Testis (tissue), 5 donors: ENCODE measurements at places on chromosomes 3 and 15. TPM values are rescaled to one million over a fixed set of nuclear protein-coding genes. Genes with fewer than 3 reads are reported as not detected.

DNA sequence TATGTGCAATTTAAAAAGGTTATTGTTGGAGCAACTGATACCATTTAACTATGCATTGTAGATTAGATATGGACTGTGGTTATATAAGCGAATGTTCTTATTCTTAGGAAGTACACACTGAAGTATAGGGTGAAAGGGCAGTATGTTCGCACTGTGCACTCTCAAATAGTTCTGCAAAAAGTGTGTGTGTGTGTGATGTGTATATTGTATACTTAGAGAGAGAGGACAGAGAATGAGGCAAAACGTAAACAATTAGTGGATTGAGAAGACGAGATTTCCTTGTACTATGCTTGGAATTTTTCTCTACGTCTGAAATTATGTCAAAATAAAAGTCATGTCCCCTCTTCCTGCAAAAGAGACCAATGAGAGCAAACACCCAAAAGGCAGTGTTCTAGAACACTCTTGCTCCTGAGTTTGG lies 30.4 kb downstream of the LSM3 start:
- no peak for DNase-seq
- no peak overlapping the region for H3K27ac ChIP-seq
- no peaks in the 10 kb centered on the region for H3K27me3 ChIP-seq

Gene MCTP2
- total RNA-seq = 13.8 TPM

DNA sequence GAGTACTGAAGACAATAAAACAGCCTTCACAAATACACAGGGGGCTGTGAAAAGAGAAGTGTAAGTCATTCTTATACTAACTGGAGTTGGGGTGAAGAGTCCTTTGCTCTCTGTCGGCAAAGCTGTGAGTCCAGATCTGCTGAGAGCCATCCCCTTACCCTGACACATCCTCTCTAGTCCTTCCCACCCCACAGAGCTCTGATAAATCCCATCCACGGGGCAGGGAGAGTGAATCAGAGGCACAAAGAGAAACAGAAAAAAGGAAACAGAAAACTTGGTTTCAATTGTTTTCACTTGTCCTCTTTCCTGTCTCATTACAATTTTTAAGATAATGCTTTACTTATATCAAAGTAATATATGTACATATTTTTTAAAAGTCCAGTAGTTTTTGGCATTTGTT lies 18.2 kb upstream of the ZNF639 start:
- H3K4me1 ChIP-seq = no peaks in the 10 kb centered on the region
- no peak overlapping the region for H3K27ac ChIP-seq
- no peak for DNase-seq
- H3K36me3 ChIP-seq = no peaks in the 10 kb centered on the region
- H3K4me3 ChIP-seq = no peak overlapping the region

GRCh38 chr3:90016555-90016954 lies 909.1 kb downstream of the EPHA3 start:
- no peak for DNase-seq
- H3K27ac ChIP-seq = no peak overlapping the region
- no peak overlapping the region for H3K4me3 ChIP-seq
- H3K36me3 ChIP-seq = no peaks in the 10 kb centered on the region

- no peaks in the 10 kb centered on the region for H3K4me1 ChIP-seq
- no peaks in the 10 kb centered on the region for H3K27me3 ChIP-seq
- no peaks in the 10 kb centered on the region for H3K36me3 ChIP-seq
Observed at GRCh38 chr3:135895106-135895733, 70.3 kb upstream of the PPP2R3A start.

DNA sequence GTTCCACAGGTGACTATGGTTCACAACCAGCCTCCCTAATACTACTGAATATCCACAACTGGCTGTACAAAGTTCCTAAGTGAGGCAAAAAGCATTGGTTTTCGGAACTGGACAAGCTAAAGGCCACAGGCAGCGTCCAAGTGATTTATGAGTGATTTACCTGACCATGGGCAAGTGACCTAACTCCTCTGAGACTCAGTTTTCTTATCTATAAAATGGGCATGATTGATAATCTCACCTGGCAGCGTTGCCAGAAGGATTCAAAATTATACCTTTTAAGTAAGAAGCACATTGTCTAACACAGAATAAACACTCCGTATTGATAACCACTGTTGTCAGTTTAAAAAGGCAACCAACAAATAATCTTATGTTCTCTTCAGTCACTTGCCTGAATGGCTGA lies 29.8 kb downstream of the ADAMTS9 start:
- H3K4me1 ChIP-seq = no peaks in the 10 kb centered on the region
- H3K27me3 ChIP-seq = no peaks in the 10 kb centered on the region
- DNase-seq = no peak
- H3K4me3 ChIP-seq = no peak overlapping the region

- H3K36me3 ChIP-seq = no peaks in the 10 kb centered on the region
- H3K4me1 ChIP-seq = no peaks in the 10 kb centered on the region
- no peaks in the 10 kb centered on the region for H3K27me3 ChIP-seq
- H3K27ac ChIP-seq = no peak overlapping the region
- no peak overlapping the region for H3K4me3 ChIP-seq
Observed at GRCh38 chr15:49421991-49422390, 1.1 kb upstream of the FGF7 start.

GRCh38 chr3:196569003-196569516 lies 600 bp downstream of the FBXO45 start:
- H3K4me3 ChIP-seq = peak overlapping the region; percentile 78
- no peaks in the 10 kb centered on the region for H3K36me3 ChIP-seq
- peak; percentile 48 for DNase-seq
- peak overlapping the region; percentile 85 for H3K27ac ChIP-seq

- no peak overlapping the region for H3K27ac ChIP-seq
- peaks cover 21% of the 10 kb centered on the region for H3K4me1 ChIP-seq
- no peak overlapping the region for H3K4me3 ChIP-seq
- H3K36me3 ChIP-seq = no peaks in the 10 kb centered on the region
- no peaks in the 10 kb centered on the region for H3K27me3 ChIP-seq
Observed at GRCh38 chr3:170247875-170248274, 25.7 kb downstream of the PRKCI start.

- H3K36me3 ChIP-seq = no peaks in the 10 kb centered on the region
- no peaks in the 10 kb centered on the region for H3K4me1 ChIP-seq
Observed at GRCh38 chr3:11698326-11699082, 54.8 kb upstream of the VGLL4 start.

DNA sequence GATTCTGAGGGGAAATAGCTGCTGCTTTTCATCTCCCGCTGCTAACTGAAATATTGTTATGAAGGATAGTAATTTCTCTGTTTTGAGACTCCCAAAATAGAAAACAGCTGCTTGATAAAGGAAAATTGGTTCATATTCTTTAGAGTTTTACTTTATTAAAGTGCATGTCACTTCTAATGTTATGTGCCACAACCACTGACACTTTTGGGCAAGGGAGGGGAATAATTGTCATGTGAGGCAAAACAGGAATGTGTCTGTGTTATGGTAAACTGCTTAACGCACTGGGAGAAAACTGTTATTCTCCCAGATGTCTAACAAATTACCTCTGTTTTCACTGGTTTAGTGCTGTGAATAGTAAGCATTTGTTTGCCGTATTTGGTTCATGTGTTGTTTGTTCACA lies 201.6 kb downstream of the PDZRN3 start:
- no peaks in the 10 kb centered on the region for H3K36me3 ChIP-seq
- H3K4me3 ChIP-seq = no peak overlapping the region
- H3K27ac ChIP-seq = peak overlapping the region; percentile 43
- H3K27me3 ChIP-seq = no peaks in the 10 kb centered on the region
- peaks cover 7% of the 10 kb centered on the region for H3K4me1 ChIP-seq
- no peak for DNase-seq

Gene SLC51A
- 35.1 TPM for total RNA-seq

DNA sequence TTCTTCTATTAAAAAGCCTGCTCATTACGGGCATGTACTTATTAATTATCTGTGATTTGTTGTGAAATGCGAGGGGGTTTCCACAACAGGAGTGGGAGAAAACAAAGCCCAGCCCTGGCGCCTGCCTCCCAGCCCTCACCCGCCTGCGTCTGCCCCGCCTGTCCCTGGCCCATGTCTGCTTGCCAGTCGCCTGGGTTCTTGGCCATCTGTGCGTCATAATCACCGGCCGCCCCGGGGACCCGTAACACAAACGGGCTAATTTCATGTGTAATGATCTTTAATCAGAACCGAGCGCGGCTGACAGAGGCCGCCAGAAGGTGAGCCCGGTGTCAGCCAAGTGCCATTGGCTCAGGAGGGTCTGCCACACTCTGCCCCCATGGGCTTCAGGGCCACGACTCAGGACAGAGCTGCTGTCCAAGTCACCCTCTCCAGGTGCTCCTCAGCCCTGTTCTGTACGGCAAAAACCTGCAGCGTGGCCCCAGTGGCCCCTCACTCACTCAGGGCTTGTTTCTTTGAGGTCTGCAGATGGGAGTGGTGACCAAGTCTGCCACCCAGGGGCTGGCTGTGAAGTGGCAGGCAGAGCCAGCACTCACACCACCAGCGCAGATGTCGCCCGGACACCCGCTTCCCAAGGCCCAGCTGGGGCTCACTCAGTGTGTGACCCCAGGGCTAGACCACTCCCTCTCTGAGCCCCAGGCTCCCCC lies 28.8 kb upstream of the TMEM115 start:
- H3K27ac ChIP-seq = no peak overlapping the region
- DNase-seq = no peak
- no peak overlapping the region for H3K4me3 ChIP-seq
- H3K27me3 ChIP-seq = no peaks in the 10 kb centered on the region
- H3K36me3 ChIP-seq = no peaks in the 10 kb centered on the region
- peaks cover 6% of the 10 kb centered on the region for H3K4me1 ChIP-seq

Gene DUOX1
- 5.7 TPM for total RNA-seq

DNA sequence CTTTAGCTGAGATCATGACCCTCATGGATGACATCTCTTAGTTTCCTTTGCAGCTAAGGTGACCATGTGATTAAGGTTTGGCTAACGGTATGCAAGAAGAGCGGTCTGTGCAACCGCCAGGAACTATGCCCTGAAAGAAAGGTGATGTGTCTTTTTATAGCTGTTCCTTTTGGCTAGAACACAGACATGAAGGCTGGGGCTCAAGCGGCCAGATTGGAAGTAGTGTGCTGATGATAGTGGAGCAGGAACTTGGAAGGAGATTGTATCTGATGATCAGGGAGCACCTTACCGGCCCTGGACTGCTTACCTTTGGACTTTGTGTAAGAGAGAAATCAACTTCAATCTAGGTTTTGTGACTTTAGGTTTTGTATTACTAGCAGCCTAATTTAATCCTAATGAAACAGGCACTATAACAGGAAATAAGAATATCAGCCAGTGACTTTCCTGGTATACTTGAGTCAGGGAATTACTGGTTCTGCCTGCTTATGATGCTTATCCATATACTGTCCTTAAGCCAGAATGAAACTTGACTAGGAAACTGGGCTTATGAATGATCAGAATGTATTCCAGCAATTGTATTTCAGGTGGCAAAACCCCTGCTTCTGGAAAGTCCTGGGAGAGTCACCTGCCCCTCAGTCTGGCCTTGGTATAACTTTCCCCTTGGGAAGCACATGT lies 164.3 kb upstream of the LRIG1 start:
- H3K36me3 ChIP-seq = no peaks in the 10 kb centered on the region
- DNase-seq = no peak

Gene PAK6
- total RNA-seq = 245 TPM

DNA sequence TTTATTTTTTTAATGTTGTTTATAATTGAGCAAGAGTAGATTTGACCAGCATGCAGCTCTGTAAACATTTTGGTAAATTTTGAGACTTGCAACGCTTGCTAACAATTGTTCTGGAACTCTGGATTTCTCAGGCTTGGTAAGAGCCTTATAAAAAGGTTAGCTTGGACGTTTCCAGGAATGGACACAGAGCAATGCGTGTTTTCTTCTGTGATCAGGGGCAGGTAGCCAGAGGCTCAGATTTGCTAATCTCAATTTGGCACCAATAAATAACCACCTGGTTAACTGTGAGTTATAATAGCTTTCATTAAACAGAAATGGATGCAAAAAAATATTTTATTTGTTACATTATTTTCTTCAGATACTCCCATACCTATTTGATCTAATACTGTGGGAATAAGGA lies 39.8 kb downstream of the CADM2 start:
- H3K4me1 ChIP-seq = no peaks in the 10 kb centered on the region
- no peaks in the 10 kb centered on the region for H3K27me3 ChIP-seq
- no peaks in the 10 kb centered on the region for H3K36me3 ChIP-seq
- H3K4me3 ChIP-seq = no peak overlapping the region
- no peak for DNase-seq
- H3K27ac ChIP-seq = no peak overlapping the region

Gene KLHL40
- 3.1 TPM for total RNA-seq

DNA sequence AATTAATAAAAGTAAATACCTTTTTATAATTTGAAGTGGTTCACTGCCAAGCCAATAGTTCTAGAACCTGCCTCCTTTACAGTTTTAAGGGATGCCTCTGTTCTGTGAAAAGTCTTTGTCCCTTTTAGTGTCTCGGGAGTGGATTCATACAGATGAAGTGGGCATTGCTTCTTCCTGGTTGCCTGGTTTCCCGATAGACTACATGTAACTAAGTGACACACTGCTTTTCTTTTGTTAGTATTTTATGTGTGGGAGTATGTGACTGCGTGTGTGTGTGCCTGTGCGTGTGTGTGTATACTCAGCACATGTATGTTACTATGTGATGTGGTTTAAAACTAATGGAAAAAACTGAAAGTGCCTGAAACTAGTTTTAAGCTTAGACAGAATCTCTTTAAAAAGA lies 21.1 kb downstream of the PSMD6 start:
- H3K36me3 ChIP-seq = no peaks in the 10 kb centered on the region
- no peak for DNase-seq
- no peak overlapping the region for H3K27ac ChIP-seq

Gene LMOD3
- not detected for total RNA-seq

Gene CPN2
- total RNA-seq = 1.1 TPM

- no peak overlapping the region for H3K4me3 ChIP-seq
- H3K4me1 ChIP-seq = peaks cover 8% of the 10 kb centered on the region
- H3K27ac ChIP-seq = no peak overlapping the region
- no peaks in the 10 kb centered on the region for H3K36me3 ChIP-seq
- no peaks in the 10 kb centered on the region for H3K27me3 ChIP-seq
Observed at GRCh38 chr15:59594991-59595390, 16.6 kb upstream of the GCNT3 start.

GRCh38 chr3:197471221-197472010 lies 84.4 kb downstream of the BDH1 start:
- H3K36me3 ChIP-seq = no peaks in the 10 kb centered on the region
- peak; percentile 55 for DNase-seq
- peaks cover 53% of the 10 kb centered on the region for H3K4me1 ChIP-seq
- H3K4me3 ChIP-seq = no peak overlapping the region

Gene INKA1
- 5.1 TPM for total RNA-seq

DNA sequence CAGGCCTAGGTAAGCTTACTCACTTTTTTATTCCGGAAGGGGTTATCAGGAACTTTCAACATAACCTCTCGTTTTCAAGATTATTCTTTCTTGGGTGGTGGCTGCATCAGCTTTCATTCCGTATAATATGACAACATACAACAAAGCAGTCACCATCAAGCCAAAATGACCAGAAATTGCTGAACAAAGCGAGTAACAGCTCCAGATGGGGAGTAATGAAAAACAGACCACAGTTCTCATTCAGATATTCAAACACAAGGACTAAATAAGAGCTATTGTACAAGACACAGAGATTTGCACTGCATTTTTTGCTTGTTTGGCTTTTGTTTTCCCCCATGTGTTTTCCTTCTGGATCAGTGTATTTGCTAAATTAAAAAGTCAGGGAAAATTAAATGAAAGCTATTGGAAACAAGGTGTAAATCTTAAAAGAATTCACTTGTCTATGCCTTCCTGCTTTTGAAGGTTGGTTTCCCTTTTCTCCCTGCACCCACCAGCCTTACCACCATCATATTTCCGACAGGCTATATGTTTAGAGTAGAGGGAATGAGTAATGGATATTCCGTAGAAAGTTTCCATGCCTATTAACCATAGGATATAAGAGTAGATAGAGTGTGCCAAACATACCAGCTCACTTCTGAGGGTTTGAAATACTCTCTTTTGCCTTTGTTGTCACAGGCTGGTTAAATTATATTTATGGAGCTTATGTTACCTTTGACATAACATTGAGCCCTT lies 213.6 kb downstream of the RBMS3 start:
- DNase-seq = no peak
- no peaks in the 10 kb centered on the region for H3K4me1 ChIP-seq
- no peak overlapping the region for H3K27ac ChIP-seq
- H3K27me3 ChIP-seq = no peaks in the 10 kb centered on the region
- no peaks in the 10 kb centered on the region for H3K36me3 ChIP-seq

Gene TGM4
- total RNA-seq = 0.68 TPM

Gene LRRC31
- 0.24 TPM for total RNA-seq
